ENCODE measurements at places on chromosomes 4 and X. TPM values are rescaled to one million over a fixed set of nuclear protein-coding genes. Genes with fewer than 3 reads are reported as not detected.

Gene CNOT6L
- total RNA-seq, result 7.6 TPM

DNA sequence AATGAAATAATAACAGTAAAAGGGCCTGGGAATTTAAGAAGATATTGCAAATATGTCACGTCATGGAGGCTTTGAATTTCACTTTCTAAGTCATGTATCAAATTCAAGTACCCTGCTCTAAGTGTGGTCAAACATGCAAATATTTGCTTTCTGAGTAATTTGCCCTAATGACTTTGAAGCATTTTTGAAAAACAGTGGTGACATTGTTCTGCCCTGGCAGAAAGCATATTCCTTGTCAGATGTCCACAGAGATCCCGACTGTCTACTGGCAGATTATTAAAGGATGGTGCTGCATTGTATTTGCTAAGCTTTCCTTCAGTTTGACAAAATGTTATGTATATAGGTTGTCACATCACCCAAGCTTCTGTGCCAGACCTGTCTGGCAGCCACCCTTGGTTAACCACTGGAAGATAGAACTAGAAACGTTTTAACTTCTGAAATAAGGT is 92.5 kb downstream of the ANK2 start:
- peak; percentile 91 for DNase-seq

- no peak for DNase-seq
These were observed 949.2 kb downstream of the TECRL start for GRCh38 chr4:63460075-63460474.

DNA sequence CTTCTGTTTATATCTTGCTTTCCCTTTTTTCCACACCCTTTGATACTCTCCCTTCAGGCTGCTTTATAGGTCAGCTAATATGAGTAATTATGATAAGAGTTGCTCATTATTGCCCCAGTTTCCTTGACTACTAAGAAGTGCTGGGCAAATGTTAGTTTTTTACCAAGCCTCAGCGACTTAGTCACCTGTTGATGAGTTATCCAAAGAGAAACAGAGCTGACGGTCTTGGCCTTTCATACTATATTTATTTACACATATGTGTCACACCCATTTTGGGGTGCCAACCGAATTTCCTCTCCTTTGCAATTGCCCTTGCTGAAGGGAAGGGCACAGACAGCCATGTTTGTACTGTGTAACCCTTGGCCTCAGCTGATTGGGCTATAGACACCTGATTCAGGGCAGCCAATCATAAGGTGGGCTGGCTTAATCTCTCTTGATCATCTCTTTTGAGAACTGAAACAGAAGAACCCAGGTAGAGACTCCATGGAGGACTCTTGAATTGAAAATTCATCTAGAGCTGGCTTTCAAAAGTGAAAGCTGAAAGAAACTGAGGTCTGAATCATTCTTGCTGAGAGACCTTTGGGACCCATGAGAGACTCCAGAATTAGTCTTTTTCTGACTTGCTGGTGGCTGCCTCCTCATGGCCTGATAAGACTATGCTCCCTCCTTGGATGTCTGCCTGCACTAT is 111.7 kb upstream of the RPS6KA3 start:
- DNase-seq, result peak; percentile 72

DNA sequence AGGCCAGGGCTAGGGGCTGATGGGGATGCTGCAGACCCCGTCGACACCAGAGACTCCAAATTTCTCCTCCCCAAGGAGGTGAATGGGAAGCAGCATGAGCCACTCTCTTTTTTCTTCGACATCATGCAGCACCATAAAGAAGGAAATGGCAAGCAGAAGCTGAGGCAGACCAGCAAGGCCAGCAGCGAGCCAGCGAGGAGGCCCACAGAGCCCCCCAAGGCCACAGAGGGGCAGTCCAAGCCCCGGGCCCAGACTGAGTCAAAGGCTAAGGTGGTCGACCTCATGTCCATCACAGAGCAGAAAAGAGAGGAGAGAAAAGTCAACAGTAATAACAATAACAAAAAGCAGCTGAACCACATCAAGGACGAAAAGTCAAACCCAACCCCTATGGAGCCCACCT is 56.1 kb downstream of the TNIP2 start:
- DNase-seq, result no peak

Measured in HT1080 (cell line).